ENCODE measurements at places on chromosomes 5 and 9. TPM values are rescaled to one million over a fixed set of nuclear protein-coding genes. Genes with fewer than 3 reads are reported as not detected.

DNA sequence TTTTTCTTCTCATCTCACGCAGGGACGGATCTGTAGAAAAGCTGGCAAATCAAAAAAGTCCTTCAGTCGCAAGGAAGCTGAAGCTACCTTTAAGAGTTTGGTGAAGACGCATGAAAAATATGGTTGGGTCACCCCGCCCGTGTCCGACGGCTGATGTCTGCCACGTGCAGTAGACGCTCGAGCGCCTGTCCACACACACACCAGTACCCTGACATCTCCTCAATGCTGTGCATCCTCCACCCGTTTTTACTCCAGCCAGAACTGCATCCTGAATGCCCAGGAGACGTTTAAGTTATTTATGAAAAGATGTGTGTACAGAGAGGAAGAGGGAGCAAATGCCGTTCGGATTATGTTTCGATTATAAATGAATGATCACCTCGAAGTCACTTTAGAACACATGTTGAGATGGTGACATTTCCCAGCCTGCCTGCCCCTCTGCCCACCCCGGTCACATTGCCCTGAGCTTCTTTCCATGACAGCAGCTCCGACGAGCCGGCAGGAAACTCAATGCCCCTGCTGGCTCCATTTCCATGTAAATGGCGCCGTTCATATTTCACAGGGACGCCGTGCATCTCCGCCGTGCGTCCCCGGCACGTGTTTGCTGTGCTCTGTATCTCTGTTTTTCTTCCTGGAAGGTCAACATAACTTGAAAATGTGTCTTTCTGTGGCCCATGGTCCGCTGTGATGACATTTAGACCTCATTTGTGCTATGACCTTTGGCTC is 42.7 kb downstream of the UBE2QL1 start:
- no peak overlapping the region for H3K4me3 ChIP-seq
- peak overlapping the region; percentile 33 for H3K27ac ChIP-seq
- peaks cover 29% of the 10 kb centered on the region for H3K27me3 ChIP-seq
- no peaks in the 10 kb centered on the region for H3K36me3 ChIP-seq
- peaks cover 41% of the 10 kb centered on the region for H3K4me1 ChIP-seq

Gene MARCOL
- not detected for total RNA-seq

Gene DMRT2
- 18.8 TPM for total RNA-seq

DNA sequence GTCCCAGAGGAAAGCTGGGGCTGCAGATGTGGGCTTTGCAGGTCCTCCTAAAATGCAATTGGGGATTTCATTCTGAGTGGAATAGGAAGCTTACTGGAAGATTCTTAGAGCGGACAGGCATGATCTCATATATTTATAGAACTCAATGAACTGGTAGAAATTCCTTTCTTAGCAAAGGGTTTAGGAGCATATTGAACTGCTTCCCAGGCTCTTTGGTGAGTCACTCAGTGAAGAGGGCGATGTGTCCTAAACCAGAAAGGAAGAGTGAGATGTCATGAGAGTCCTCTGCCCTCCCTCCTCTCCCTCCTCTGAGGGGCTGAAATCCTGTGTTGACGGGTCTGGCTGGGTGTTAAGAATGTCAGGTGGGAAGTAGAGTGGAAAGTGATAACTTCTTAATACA is 26.3 kb upstream of the SEMA6A start:
- H3K4me3 ChIP-seq = no peak overlapping the region
- H3K4me1 ChIP-seq = peaks cover 31% of the 10 kb centered on the region
- H3K27me3 ChIP-seq = no peaks in the 10 kb centered on the region
- no peak overlapping the region for H3K27ac ChIP-seq
- no peak for DNase-seq
- H3K36me3 ChIP-seq = peaks cover 3% of the 10 kb centered on the region

Gene SLC4A9
- total RNA-seq = not detected

Measured in type B pancreatic cell (in vitro differentiated cells).